ENCODE measurements at places on chromosomes 5 and 9.

DNA sequence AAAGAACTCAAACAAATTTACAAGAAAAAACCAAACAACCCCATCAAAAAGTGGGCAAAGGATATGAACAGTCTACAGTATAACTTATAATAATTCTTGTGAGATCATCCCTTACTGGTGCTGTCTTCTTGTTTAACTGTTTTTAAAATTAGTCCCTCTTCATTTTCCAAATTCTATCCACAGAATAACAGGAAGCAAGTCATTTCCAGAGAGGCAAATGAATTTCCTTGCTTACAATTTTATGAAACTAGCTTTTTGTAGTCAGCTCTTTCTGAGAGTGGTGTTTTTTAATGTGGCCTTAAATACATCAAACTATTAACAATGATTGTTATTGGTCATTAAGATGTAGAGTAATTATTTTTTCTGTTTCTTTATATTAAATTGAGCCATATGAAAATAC lies 40.6 kb downstream of the FAM174A start:
- no peak for DNase-seq

- DNase-seq = no peak
Measured at GRCh38 chr5:75044406-75044805, 8.0 kb downstream of the GCNT4 start.

DNA sequence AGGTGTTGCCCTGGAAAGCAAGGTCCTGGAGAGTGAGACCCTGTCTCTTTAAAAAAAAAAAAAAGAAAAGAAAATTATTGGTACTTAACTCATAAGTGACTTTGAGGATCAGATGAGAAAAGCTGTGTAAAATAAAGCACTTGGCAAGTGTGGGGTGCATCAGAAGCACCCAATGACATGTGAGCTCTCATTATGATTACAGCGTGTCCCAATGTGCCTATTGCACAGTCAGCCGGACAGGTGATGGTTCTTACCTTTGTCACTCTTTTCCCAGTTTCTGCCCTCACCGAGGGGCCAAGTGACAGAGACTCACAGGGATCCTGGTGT lies 40.4 kb upstream of the IL17B start:
- no peak for DNase-seq

DNA sequence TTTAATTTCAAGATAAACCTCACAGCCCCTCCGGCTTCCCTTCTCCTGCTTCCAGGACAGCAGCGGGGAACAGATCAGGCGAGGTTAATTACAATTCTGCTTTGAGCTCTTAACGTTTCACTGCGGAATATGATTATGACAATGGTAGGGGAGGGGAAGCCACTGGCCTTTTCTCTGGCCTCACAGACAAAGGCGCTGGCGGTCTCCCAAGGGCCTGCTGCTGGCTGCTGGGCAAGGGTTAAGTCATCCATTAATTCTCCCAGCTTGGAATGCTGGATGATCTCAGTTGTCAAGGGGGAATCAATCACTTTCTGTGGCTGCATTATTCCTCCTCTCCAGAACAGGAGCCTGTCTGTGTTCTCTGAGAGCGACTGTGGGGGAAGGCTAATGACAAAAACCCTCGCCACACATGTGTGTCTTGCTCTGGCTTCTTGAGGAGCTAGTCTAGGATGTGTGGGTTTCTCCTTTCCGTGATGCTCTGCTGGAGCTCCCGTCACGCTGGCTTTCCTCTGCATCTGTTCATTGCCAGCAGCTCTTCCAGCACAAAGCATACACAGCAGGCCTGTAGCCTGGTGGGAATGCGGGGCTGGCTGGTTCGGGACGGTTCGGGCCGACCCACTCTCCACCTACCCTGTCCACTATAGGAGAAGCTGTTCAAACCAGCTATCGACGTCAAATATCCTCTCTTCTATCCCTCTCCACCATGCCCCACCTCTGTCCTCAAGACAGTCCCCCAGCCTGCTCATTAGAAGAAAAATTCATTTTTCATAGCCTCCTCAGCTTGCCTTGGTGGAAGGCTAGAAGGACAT lies 82.8 kb downstream of the DCP2 start:
- peak; percentile 56 for DNase-seq

DNA sequence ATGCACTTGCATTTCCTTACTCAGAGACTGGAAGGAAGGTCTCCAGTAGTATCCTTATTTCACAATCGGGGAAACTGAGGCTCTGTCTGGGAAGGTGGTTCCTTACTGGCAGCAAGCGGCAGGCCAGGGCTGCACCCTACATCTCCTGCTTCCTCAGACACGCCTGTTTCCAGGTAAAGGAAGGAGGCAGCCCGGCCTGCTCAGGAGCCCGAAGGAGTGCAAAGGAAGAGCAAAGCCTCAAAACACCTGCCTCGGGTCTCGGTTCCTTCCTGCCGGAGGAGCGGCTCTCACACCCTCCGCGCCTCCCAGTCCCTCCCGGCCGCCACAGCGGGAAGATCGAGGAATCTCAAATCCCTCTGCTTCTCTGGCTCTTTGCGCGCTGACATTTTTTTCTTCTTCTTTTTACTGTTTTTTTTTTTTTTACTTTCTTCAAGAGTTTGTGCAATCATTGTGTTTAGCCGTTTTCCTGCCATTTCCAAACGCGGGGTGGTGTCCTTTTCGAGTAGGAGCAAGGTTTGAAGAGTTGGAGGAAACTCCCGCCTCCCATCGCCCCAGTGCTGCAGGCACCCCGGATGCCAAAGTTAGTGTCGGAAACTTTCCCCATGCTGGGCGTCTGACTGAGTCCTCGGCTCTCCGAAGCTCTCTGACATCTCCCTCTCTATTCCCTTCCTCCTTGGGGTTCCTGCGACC lies 1.0 kb downstream of the GGTA1 start:
- no peak for DNase-seq

DNA sequence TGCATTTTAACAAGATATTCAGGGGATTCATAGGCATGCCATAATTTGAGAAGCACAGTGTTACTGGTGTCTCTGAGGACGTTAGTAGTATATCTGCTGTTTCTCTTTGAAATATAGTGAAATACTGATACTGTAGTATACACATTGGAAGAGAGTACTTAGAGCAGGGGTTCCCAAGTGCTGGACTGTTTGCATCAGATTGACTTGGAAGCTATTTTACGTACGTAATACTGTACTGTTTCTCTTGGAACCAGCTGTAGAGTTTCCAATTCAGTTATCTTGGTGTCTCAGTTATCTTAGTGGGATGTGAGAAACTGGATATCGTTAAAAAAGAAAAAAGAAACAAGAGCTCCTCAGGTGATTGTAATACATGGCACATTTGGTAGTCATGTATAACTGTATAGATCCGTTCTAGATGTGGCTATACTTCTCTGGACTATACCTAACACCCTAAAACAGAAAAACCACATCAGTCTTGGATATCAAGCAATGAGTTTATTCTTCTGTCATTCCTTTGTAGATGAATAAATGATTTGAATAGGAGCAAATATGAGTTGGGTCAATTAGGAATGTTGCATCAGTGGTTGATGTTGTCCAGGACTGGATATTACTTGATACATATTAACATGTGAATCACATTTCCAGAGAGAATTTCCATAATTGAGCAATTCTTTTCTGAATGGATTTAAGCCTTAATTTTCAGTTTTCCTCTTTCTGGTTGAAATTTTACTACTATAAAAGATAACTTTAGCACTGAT lies 33.4 kb downstream of the PRRC1 start:
- DNase-seq = no peak

DNA sequence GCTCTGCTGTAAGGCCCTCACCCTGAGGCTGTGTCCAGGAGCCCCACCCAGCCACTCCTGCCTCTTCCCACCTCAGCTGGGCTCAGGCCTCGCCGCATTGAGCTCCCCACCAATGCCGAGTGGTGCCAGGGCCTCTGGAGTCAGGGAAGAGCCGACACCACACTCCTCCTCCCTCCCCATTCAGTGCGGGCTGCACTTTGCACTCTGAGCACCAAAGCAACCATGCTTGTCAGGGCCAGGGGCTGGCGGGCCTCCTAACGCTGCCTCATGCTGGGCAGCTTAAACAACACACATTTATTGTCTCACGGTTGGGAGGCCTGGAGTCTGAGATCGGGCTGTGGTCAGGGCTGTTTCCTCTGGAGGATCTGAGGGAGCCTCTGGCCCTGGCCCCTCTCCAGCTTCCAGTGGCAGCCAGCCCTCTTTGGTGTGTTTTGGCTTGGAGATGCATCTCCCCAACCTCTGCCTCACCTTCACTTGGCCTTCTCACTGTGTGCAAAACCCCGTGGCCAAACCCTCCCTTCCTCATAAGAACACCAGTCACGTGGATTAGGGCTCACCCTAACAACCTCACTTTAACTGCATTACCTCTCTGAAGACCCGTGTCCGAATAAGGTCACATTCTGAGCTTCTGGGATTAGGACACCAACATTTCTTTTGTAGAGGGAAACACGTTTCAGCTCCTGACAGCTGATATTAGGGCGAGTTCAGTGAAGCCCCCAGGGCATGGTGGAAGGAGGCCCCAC lies 157.8 kb downstream of the MED10 start:
- DNase-seq = no peak

DNA sequence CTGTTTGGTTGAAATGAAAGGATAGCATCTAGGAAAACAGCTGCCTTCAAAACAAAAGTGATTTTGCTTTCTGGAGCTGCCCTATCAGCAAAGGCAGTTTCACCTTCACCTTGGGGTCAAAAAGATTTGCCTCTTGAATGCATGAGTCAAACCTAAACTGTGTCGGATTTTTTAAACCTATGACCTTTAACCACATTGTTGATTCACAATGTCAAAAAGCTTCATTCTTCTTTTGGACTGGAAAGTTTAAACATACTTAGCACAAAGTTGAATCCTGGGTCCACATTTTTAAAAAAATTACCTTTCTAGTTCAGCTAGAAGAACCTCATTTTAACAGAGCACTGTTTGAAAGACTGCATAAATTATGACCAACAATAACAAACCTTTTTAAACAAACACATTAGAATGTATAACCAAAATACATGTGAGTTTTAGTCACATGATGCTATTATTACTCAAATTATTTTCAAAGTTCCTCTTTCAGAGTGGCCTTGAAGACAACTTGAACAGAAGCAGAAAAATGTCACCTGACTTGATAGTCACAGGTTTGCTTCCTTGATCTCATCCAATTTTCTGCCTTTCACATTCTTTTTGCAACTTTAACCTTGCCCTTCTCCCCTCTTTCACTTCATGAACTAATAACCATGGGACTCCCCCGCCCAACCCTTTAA lies 109.7 kb upstream of the LHFPL2 start:
- DNase-seq = no peak

DNA sequence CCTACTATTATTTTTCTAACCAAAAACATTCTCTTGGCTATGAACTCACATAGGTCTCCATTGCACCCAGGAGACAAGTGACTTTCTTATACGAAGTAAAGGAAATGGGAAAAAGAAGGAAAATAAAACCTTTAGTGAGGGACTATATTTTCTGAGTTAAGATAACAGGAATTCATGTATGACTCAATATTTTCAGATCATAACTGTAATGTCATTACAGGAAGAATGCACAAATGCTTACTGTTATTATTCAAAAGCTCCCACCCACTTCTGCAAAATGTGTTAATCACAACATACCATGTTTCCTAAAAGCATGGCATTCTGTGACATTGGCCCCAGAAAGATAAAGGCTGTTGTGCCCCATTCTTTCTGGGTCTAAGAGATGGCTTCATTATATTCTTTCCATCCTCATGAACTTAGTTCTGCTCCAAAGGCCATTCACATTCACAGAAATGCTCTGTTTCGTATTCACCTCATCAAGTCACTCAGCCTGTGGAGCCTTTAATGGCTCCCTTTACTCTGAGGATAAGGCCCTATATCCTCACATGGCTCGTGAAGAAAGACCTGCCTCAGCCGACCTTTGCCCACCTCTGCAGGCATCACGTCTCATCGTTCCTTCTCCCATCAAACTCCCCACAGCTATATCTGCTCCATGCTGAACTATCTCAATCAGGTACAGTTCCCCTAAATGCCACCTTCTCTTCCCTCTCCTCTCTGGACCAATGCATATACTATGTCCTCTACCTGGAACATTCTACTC lies 77.0 kb downstream of the ABCA1 start:
- DNase-seq = no peak

DNA sequence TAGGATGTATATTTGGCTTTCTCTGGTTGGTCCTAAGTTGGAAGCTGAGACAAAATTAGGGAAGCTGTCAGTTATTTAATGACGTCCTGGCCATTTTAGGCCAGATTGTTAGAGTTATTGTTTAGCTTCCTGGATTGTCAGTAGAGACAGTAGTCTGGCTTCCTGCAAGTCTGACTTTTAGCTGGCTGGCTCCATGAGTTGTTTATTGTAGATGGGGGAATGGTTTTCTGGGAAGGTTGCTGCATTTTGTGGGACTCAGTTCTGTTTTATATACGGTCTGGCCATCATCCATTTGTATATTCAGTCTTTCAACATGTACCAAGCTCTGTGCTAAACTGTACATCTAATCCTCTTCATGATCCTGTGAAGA lies 68.3 kb downstream of the SGCD start:
- DNase-seq = no peak

DNA sequence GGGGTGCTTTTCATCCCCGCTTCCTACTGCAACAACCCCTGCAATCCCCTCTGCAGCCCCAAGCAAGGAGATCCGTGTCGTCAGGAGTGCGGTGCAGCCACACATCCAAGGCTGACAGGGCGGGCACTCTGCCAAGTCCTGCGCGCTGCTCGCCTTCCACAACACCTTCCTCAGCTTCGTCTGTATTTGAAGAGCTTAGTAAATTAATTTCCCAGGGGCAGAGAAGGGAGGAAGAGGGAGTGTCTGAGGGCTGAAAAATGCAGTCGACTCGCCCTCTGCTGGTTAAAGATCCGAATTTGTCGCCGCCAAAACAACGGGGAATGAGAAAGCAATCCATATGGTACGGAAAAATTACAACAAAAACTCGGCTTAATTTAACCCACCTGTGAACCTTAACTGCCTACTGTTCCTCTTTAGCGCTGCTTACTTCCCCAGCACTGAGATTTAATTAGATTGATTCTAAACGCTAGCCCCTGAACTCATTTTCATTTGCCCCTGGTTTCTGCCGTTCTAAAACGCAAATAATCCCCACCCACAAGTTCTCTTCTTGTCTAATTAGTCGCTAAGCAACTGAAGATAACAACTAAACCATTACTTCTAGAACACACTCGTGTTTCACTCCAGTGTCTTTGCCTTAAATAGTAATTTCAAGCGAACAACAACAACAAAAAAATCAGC lies 10.9 kb upstream of the PCDHB1 start:
- DNase-seq = peak; percentile 46

- DNase-seq = no peak
Measured at GRCh38 chr9:125370786-125371185, 109.2 kb downstream of the GAPVD1 start.

DNA sequence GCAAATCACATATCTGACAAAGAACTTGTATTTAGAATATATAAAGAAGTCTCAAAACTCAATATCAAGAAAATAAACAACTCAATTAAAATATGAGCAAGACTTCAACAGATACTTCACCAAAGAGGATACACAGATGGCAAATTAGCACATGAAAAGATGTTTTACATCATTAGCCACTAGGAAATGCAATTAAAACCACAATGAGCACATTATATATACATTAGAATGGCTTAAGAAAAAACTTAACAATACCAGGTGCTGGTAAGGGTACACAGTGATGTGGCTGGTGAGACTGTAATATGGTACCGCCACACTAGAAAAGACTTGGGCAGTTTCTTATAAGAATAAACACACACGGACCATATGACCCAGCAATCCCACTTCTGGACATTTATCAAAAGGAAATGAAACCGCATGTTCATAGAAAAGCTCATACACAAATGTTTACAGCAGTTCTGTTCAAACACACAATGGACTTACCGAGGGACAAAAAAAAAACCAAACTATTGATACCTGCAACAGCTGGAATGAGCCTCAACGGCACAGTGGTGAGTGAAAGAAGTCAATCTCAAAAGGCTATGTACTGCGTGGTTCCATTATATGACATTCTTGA lies 27.6 kb downstream of the SEMA4D start:
- DNase-seq = no peak

- no peak for DNase-seq
Measured at GRCh38 chr5:101346906-101347305, 443.8 kb upstream of the ST8SIA4 start.

Data from hypothalamus (tissue), 51 donors.